Stimulated activated naive CD8-positive, alpha-beta T cell treated with anti-CD3 and anti-CD28 coated beads, Interleukin-15, Interleukin-2, amounts not matched to agents 100 U/mL and 50 U/mL, for 24 hours (primary cell): ENCODE measurements at places on chromosomes 5 and 9.

DNA sequence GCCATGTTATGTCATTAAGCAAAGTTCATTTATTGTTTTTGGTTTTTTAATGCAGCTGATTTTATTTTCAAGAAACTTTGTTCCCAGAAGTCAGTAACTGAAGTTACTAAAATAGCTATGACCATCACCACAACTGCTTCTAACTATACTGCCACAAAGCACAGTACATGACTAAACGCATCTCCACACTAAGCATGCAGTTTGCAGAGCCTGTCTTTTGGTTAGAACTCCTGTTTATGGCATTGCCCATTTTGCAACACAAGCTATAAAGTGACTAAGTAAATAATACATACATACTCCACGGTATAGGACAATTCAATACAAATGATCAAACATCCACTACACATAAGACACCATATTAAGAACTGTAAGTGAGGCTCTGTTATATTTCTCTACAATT, 109.7 kb downstream of the MLLT3 start:
- DNase-seq = no peak

DNA sequence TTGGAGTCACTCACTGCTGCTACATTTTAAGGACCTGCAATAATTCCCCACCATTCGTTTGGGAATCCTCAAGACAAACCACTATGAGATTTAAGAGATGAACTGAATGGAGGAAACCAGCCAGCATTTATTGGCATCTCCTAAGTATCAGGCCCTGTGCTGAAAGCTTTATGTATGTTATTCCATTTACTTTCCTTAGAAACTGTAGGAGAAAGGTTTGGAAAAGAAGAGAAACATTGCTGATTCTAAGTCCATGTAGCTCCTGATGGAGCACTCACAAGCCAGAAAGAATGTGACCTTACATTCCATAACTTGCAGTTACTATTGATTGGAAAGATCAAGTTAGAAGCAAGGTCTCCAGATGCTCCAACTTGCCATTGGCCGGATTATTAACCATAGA, 267.4 kb downstream of the GAS1 start:
- no peak for DNase-seq

DNA sequence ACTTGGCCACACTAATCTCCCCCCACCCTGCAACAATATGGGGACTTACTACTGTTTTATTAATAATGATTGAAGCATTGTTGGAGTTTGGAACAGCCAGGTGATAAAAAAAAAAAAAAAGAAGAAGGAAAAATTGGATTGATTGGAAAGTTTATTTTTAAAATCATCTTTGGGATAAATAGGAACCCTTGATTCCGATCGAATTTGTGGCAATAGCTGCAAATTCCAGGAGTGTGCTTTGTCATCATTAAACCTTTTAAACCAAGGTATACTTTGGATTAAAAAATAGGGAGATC, 907 bp upstream of the NR2F1 start:
- no peak for DNase-seq

DNA sequence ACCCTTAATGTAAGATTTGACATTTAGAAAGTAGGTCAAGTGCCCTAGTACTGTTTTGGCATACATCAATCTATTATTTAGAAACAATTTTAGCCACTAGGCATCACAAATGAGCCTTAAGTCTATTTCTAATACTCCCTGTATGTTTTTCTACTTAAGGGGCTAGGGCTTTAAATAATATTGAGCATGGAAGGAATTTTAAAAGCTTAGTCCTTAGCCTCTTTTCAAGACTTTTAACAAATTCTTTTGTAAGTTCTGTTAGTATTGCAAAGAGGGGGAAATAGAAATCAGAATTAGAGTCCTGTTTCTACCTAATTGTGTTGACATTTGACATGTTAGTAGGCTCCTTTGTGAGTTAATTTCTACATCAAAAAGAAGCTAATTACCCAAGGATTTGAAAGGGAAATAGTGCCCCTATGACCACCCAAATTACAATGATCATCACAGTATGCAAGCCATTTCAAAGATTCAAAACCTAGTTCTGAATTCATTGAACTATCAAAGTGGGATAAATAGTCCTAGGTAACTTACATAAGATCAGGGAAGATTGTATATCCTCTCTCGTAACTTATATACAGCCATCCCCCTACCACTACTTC, 647.8 kb upstream of the ACO1 start:
- no peak for DNase-seq

GRCh38 chr9:123860603-123861002, 69.3 kb downstream of the DENND1A start:
- DNase-seq = no peak

DNA sequence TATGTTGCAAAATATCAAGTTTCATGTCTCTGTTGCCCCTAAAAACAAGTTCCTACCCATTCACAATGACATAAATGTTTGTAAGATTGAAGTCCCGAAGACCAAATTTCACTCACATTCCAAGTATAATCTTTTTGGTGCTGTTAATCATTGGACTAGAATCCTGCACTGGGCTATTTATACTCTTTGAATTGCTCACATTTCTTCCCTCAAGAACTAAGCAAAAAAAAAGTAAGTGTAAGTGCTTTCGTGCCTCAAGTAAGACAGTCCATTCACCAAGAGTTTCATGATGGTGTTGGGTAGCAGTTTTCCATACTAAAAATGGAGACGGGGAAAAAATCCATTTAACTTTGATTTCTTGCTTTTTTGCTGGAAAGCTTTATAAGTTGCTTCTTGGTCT, 242.3 kb downstream of the EBF1 start:
- DNase-seq = no peak

DNA sequence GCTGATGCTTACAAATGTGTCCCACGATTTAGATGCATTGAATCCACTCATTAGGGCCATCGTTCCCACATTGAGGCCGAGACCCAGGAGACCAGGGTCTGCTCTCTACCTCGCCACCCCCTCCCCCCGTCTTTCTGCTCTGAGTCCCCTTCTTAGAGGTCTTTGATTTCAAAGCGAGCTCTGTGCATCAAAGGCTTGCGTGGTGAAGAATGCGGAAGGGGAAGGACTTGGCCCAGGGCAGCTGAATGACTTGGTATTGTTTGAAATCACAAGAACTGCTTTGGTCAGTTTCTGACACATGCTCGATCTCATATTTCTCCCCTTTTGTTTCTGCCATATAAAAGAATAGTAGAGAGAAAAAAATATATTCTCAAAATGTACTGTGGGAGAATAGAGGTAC, 78.3 kb upstream of the IRX1 start:
- no peak for DNase-seq

GRCh38 chr9:93304574-93305496, 120.9 kb downstream of the WNK2 start:
- DNase-seq = peak; percentile 16
